ENCODE measurements at places on chromosomes 6 and 20.

- DNase-seq, result no peak
These were observed 22.5 kb upstream of the CST3 start for GRCh38 chr20:23659989-23660837.

- DNase-seq, result no peak
These were observed 520.1 kb upstream of the IMPG1 start for GRCh38 chr6:76592566-76592965.

DNA sequence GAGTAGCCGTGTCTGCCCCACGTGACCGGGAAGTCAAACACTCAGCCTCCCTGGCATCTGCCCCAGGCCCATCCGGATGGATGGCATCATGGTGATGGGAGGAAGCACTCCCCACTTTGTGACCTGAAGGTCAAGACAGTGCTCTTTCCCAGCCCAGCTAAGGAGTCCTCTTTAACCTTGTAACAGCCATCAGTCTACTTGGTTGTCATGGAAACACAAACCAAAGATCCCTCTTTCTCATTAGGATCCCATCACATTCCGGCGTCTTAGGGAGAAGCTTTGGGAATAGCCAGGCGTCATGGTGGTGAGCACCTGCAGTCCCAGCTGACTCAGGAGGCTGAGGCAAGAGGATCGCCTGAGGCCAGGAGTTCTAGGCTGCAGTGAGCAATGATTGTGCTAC lies 90.9 kb upstream of the FOXC1 start:
- no peak for DNase-seq

GRCh38 chr6:116152620-116153019 lies 26.7 kb upstream of the COL10A1 start:
- DNase-seq, result no peak

DNA sequence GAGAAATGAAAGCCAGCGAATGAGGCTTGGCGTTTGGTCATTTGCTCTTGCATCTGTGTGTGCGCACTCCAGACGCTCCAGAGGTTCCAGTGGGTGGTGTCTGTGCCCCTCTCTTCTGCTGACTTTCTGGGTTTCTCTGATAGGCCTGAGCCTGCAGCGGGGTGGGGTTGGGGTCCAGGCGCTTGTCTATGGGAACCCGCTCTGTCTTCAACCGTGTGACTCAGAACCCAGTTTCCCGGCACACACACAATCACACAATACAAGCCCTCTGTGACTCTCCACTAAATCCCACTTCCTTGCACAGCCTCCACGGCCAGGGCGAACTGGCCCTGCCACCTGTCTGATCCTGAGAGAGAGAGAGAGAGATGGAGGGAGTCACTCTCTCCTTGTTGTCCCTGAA lies 24.6 kb downstream of the RBM38 start:
- peak; percentile 26 for DNase-seq

DNA sequence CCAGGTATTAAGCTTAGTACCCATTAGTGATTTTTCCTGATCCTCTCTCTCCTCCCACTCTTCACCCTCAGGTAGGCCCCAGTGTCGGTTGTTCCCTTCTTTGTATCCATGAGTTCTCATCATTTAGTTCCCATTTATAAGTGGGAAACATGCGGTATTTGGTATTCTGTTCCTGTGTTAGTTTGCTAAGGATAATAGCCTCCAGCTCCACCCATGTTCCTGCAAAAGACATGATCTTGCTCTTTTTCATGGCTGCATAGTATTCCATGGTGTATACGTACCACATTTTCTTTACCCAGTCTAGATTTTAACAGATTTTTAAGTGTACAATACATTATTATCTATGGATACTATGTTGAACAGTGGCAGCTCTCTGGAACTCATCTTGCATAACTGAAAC lies 44.4 kb downstream of the CYP24A1 start:
- no peak for DNase-seq

GRCh38 chr6:129890164-129890563 lies 29.0 kb upstream of the TMEM244 start:
- DNase-seq, result peak; percentile 18

DNA sequence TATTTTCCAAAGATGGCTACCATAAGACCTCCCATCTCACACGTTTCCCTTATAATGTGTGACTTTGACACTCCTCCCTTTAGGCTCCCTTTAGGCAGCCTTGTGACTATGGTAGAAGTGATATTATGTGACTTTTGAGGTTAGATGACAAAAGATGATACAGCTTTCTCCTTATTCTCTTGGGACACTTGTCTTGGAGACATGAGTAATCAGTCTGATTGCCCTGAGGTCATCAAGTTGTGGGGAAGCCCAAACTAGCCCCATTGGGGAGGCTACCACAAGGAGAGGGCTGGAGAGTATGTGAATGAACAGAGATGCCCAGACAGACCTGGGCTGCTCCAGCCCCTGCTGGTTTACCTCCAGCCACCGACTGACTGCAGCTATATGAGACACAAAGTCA lies 10.6 kb upstream of the DLK2 start:
- no peak for DNase-seq

DNA sequence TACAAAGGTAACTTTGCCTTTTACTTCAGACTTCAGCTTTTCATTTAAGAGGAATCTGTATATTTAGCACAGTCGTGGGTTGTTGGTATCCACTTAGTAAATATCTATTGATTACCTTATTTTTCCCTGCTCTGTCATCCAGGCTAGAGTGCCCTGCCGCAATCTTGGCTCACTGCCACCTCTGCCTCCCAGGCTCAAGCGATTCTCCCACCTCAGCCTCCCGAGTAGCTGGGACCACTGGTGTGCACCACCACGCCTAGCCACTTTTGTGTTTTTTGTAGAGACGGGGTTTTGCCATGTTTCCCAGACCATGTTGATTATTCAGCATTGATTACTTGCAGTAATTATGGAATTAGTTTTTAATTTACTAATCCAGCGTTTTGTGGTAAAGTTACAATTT lies 41.3 kb downstream of the MACROD2 start:
- no peak for DNase-seq

DNA sequence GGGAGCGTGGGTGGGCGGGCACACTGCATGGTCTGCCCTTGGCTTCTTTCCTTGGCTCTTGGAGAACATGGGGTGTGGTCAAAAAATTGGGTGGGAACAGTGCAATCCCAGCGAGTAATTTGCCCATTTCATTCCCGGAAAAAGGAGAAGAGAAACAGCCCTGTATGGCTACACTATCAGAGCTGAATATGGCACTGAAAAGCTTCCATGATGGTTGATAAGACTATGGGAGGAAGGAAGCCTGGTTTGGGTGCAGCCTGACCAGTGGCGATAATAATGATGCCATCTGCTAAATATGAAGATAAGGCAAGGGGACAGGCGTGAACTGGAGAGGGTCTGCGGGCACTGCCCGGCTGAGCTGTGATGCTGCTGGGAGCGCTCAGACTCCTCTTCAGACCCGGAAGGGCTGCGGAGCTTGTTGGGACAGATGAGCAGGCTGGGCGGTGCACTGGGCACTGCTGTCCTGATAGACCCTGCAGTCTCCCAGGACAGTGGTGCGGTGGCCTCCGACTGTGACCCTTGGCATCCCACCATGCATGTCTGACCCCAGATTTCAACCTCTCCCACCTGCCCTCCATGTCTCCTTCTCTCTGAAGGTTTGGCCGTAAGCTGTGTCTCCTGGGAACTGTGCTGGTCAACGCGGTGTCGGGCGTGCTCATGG lies 10.2 kb downstream of the SLC22A1 start:
- DNase-seq, result peak; percentile 6

DNA sequence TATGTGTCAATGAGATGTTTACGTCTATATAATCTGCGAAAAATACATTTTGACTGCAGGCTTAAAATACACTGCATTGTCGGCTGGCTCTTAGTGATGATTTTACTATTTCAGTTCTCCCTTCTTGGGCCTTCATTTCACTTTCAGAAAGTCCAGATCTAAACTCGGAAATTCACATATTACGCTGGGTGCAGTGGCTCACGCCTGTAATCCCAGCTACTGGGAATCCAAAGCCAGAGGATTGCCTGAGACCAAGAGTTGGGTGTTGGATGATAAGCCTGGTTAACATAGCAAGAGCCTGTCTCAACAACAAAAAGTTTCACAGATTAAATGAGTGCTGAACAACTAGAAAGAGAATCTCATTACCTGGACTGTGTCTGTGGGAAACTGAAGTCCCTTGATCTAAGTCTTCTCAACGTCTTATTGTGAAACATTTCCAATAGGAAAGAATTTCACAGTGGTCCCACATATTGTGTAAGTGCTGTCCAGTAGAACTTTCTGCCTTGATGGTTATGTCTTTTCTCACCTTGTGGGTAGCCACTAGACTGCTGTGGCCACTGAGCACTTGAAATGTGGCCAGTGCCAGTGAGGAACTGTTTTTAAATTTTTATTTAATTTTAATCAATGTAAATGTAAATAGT lies 1.9 kb downstream of the GINM1 start:
- no peak for DNase-seq

- DNase-seq, result no peak
These were observed 517.8 kb downstream of the CDH26 start for GRCh38 chr20:60476045-60476444.

- DNase-seq, result no peak
These were observed 36.2 kb upstream of the E2F3 start for GRCh38 chr6:20365456-20365855.

GRCh38 chr6:26739811-26740210 lies 80.3 kb upstream of the ZNF322 start:
- no peak for DNase-seq

- no peak for DNase-seq
These were observed 11.9 kb upstream of the KIAA1755 start for GRCh38 chr20:38272398-38272797.

DNA sequence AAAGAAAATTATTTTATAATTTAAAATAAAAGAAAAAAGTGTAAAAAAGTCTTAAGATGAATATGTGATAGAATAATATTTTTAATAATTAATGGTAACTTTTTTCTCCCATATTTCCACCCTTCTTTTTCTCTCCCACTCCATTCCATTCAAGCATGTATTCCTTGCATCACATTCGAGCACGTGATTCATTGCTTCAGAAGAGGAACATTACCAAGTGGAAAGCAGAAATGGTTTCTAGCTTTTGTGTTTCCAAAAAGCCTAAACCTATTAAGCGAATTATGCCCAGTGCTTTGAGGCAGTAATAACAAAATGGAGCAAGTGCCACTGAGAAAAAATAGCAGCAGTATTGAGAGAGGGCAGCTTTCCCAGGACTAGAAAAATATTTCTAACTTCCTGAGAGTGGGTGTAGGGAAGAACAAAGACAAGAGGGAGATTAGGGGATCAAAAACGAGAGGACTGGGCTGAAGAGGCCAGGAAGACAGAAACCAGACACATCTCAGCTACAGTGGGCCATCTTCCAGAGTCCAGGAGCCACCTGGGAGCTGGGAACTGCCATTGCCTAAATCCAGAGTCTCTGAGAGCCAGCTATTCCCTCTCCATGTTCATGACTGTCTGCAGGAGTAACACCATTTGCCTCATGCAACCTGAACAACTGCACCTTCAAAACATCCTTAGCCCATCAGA lies 15.0 kb upstream of the AKIRIN2 start:
- no peak for DNase-seq

DNA sequence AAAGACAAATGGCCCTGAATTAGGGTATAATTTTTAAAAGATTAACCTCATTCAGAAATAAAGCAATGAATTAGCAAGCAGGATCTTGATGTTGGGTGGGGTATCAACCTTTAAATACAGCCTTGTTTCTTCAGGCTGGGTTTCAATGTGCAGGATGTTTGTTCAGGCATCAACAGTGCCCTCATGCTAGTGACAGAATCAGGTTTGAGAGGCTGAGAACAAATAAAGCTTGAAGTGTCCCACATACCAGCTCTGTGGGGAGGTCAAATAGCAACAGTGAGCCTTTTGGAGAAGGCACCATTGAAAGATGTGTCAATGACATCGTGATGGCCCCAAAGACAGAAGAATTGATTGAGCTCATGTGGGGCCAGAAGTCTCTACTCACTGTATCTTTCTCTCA lies 68.2 kb downstream of the MTFR2 start:
- no peak for DNase-seq

DNA sequence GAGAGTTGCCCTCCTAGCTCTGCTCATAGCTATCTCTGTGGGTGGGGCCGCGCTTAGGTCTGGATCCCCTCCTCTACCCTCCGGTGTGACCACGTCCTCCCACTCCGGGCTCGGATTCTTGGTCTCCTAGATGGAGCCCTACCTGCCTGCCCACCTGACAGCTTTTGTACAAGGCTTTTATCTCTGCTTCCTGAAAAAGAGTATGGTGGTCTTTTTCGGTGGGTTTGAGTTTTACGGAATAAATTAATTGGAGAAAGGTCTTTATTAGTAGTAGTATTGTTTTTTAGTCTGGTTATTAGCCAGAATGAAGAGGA lies 773 bp downstream of the SMAP1 start:
- no peak for DNase-seq

GRCh38 chr6:37979392-37980221 lies 160.1 kb downstream of the ZFAND3 start:
- no peak for DNase-seq

DNA sequence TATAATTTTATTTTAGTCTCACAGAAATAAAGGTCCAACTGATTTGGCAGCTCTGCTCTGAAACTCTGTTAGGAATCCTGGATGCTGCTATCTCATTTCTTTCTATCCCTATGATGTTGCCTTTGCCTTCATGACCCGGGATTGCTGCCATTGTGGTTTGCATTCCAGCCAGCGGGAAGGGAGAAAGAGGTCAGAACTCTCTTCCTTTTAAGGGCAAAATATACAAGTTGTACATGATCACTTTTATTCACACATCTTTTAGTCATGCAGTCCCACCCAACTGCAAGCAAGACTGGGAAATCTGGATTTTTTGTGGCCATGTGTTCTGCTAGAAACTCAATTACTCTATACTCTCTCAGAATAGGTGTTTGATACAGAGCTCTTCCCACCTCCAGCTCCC lies 263.1 kb upstream of the ZFP64 start:
- DNase-seq, result no peak

DNA sequence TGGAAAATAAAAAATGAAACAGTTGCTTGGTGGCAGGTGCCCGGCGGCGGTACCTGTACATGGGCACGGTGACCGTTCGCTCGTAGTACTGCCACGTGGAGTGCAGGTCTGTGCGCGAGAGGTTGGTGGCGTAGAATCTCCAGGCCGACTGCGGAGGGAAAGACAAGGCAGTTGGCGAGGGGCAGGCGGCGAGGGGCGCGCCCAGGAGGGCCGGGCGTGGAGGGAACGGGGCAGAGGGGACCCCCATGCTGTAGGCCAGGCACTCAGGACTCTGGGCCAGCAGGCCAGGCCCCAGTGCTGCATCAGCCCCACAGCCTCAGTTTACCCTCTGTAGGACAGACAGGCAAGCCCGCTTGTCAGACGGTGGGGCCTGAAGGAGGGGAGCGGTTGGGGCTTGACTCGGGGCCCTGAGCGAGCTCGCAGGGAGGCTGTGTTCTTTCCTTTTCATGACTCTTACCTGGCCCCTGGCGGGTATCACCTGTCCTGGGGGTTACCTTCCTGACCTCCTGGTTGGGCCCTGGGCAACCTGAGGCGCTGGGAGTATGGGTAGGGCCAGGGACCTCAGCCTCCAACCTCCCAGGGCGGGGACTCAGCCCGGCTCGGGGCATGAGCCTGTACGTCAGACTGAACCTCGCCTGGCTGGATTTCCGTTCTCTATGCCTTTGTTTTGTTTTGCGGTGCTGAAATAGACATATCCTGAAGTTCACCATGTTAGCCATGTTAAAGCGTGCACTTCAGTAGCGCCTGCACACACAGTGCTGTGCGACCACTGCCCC lies 38.5 kb downstream of the KCNQ2 start:
- DNase-seq, result no peak
